Psoas muscle (tissue), 8 donors: ENCODE measurements at places on chromosomes 16 and 17. TPM values are rescaled to one million over a fixed set of nuclear protein-coding genes. Genes with fewer than 3 reads are reported as not detected.

- peak; percentile 69 for DNase-seq
Measured at GRCh38 chr17:19238167-19238505, 970 bp downstream of the EPN2 start.

GRCh38 chr16:78381060-78381459, 281.6 kb downstream of the WWOX start:
- DNase-seq = no peak

DNA sequence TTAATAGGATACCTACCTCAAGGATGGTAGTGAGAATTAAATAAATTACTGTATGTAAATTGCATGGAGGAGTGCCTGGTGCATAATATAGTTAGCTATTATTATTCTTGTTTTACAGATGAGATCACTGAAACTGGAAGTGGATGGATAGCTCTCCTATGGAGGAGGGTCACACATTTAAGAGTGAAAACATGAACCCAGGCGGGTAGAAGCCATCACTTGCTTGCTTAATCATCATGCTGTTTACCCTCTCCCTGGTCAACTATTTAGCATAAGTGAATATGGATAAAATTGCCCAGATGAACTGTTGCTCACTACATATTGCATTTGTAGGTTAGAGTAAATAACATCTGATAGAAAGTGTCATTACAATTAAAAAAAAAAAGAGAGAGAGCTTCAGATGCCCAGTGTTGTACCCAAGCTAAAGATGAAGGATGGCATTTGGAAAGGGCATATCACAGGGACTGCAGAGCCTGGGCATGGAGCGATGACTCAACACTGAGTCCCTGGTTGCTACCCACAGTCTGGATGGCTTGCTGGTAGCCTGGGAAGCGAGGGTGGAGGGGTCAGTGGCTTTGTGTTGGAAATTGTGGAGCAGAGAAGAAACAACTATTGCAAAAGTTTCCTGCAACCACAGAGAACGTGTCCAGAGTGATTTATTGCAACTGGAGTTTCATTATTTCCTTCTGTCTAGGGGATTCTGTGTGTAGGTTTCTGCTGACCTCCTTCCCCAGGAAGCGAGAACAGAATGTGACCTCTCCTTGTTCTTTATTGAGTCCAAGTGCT, 414.4 kb downstream of the SHISA9 start:
- DNase-seq = no peak

Gene SEPTIN12
- total RNA-seq = not detected

GRCh38 chr17:41539979-41540701, 12.0 kb upstream of the KRT19 start:
- no peak for DNase-seq

GRCh38 chr17:36600936-36601302, 464 bp upstream of the MRM1 start:
- no peak for DNase-seq

Gene RAB37
- total RNA-seq = 0.62 TPM
